ENCODE measurements at places on chromosomes 6 and 20.

DNA sequence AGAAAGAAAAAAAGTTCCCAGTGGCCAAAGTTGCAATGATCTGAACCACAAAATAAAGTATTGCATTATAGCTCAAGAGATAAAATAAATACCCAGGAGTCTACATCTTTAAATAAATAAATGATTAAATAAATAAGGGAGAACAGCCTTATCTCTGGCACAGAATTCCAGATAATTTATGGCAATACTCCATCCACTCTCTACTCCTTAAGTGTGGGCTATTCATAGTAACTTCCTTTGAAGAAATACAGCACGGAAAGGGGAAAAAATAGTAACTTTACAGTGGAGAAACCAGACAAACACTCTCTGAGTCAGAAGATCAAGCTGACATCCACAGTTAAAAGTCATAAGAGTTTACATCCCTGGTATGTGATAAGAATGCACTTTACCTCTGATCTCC is 11.6 kb downstream of the AURKA start:
- no peak for DNase-seq

DNA sequence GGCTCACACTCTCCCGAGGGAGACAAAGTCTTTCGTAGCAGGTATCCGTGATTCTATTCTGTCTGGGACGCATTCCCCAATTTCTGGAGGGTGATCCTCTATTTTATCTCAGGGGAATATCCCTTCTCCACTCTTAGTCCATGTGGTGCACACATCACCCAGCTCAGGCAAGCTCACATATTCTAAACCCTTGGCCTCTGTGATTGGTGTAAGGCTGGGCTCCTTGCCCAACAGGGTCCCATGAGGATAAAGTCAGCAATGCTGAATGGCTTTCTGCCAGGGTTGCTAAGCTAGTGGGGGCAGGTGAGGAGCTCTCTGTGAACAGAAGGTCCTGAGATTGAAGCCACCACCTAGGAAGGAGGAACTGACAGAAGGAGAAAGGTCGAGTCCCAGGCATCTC is 137.2 kb downstream of the CDH26 start:
- no peak for DNase-seq

DNA sequence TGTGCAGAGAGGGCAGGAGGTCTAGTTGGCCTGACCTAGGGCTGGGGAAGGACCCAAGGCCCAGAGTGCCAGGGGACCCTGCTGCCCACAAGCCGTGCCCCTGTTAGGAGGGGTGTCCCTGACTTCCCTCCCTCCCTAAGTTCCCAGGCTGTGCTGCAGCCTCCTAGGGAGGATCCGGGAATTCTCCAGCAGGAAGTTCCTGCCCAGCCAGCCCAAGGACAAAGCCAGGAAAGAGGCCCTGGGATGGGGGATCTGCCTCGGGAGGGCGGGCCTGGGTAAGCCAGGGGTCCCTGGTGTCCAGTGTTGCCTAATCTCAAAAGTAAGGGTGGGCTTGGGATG is 9.3 kb upstream of the BAK1 start:
- no peak for DNase-seq

DNA sequence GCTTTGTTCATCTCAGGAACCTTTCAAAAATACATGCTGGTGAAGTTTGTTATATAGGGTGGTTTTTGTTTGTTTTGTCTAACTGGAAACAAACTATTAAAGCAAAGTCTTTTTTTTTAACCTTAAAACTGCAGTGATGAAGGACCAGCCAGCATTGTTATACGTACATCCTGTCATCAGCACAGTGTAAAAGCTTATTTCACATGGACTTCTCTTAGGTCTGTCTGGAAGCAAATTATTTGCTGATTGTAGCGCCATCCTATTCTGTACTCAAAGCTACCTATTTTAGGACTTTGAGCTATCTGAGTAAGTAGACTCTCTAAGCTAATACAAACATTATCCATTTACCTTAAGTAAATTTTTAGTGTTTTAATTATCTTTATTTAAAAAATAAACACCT is 61.7 kb downstream of the SNX9 start:
- DNase-seq: no peak

DNA sequence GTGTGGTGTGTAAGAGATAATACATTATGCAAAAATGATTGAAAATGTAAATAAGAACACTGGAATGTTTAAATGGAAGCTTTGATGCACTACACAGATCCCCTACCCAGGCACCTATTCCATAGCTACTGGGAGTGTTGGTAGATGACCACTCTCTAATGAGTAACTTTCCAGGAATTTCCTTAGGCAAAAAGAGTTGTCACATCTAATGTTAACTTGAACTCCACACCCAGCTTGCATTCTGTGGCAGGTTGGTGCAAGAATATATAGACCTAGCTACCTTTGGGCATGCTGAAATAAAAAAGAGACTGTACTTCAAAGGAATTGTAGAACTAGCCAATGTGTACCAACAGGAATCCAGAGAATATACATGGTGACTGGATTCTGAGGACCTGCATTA is 1254.2 kb upstream of the EYS start:
- no peak for DNase-seq

- no peak for DNase-seq
Observed at GRCh38 chr6:26118999-26119398, 31.8 kb downstream of the HFE start.

- no peak for DNase-seq
Observed at GRCh38 chr6:47836639-47837038, 54.8 kb downstream of the OPN5 start.

DNA sequence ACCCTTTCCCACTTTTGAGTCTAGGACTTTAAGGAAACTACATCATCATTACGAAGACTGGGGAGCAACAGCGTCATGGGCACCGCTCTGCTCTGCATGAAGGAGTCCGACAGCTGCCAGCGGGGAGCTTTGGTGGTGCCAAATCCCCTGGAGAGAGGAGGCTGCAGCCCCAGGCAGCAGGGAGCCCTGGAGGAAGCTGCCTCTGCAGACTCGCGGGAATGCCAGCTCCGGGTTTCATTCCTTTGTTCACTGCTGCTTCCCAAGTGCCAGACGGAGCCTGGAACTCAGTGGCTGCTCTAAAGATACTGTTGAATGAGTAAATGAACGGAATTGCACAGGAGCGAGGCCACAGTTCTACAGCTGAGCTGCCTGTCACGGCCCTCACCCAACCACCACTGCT is 196.5 kb upstream of the THBS2 start:
- DNase-seq: no peak

DNA sequence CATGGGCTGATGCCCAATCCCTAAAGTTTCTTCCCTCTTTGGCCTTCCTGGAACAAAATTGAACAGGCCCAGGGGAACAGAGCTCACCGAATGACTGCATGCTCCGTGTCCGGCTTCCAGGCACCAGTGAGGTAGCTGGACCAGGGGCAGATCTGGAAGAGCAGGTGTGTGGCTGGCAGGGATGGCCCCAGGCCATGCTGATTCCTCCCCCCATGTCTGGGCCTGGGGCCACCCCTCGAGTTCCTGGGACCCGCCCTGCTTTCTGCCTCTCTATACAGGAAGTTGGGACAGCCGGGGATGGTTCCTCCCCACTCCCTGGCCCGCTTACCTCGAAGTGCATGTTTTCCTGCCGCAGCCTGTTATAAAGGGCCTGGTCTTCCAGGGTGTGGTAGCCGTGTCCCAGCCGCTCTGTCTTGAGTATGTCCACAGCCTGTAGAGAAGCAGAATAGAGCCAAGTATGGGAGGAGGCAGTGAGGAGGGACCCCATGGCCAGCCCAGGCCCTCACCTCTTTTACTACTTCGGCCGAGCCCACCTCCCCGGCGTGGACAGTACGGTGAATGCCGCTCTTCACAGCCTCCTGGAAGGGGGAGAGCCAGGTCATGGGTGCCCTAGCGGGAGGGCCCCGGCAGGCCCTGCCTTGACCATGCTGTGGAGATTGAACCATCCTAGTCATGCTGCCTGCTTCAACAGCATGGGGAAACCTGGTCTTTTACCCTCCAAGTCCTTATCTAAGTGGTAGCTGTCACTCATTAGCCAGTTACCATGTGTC is 28.8 kb downstream of the ADA start:
- no peak for DNase-seq

DNA sequence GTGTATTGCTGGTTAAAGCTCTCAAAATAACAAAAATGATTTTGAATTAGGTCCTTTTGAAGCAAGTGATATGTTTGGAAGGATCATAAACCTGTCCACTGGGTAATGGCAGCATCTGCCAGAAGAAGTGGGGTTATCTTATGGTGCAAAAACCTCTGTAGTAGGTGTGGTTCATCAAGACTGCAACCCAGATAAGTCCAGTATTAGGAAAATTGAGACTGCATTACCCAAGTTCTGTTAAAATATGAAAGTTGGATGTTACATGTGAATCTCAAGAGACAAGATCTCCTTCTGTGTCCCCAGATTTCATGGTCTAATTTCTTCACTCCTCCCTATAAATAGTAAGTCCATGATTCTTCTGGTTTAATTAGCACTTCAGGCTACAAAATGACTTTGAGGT is 59.4 kb downstream of the RPRD1B start:
- no peak for DNase-seq

DNA sequence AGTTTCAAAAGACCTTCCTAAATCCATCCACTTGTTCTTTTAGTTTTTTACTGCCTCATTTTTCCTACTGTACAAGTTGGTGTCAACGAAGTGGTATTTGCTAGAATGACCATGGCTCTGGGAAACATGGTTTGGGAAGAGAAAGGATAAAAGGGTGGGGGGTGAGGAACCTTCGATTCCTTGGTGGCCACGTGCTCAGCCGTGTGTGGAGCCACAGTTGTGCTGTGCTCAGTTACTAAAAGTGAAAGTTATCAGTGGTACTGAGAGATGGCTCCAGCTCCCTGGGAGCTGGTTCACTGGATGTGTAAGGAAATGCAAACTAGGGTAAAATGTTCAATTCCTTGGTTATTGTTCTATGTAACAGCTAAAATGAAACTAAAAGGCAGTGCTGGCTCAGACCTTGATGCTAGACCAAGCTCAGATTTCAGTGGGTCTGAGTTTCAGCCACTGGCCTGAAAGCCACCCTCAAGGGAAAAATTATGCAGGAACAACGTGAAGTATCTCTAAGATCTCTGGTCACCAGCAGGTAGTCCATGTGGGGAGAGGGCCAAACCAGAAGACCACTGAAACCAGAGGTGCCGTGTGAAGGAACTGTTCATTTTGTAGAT is 7.4 kb upstream of the SLC22A2 start:
- DNase-seq: no peak

DNA sequence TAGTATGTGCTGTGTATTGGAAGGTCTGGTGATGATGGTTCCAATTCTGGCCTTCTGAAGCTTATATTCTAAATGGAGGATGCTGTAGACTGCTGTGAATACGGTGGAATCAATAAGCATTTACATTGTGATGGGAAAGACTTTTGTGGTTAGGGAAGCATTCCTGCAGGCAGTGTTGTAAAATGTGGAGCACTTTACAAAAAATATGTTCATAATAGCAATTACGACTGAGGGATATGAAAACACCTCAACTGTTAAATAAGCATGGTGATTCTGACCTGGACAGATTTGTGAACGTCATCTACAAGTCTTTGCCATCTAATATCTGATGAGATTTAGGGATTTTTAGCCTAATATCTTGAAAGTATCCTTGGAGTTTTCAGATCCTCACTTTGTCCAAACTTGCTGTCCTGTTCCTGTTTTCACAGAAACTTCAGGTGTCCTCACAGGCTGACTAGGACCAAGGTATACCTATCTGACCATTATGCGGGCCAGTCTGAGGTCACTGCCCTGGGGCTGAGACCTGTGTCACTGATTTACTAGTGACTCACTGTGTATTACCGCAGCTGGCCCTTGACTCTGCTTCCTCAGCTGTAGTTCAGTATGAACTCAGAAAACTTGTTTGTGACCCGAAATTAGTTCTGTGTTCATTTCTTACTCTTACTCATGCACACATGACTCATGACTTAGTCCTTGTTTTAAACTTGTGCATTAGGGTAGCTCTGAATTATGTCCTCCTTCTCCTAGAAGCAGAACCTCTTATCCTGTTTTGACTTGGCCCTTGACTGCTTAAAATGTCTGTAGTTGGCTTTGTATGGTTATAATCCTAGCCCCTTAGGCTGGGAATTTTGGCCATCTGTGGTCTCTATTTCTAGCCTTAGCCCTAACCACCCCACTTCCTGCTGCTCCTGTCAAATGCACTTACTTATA is 343.0 kb downstream of the CDKAL1 start:
- no peak for DNase-seq

DNA sequence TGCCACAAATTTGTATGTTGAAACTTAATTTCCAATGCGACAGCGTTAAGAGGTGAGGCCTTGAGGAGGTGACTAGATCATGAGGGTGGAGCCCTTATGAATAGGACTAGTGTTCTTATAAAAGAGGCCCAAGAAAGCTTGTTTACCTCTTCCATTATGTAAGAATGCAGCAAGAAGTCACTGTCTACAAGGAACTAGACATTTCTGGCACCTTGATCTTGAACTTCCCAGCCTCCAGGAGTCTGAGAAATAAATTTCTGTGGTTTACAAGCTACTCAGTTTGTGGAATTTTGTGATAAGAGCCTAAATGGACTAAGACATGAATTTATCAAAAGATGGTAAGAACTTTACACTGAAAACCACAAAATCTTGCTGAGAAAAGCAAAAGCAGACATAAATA is 173.6 kb upstream of the SGK1 start:
- no peak for DNase-seq

- no peak for DNase-seq
Observed at GRCh38 chr20:52880997-52881396, 91.2 kb upstream of the TSHZ2 start.

DNA sequence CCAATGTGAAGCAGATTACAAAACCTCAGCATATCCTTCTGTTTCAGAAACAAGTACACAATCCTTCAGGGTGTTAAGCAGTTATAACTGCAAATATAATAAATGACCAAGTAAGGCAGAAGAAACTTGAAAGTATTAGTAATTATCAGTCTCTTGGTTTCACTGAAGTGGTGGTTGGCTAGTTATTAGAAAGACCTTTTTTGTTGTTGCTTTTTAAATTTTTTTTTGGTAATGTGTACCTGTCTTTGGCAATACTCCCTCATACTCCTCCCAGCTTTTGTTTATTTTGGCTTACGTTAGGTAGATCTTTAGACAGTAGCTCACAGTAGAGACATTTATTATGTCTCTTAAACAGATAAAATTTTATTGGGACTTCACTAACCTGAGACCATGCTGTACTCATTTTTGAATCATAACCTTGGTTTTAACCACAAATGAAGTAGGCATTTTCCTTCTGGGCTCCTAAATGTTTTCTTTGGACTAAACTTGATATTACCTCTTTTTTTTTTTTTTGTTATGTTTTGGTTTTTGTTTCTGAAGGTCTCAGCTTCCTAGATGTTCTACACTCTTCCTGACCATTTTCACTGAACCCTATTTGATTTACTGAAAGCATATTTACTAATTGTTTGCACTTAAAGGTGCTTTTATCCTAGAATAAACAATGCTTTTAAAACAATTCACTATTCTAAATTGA is 6.4 kb downstream of the CD2AP start:
- DNase-seq: no peak

DNA sequence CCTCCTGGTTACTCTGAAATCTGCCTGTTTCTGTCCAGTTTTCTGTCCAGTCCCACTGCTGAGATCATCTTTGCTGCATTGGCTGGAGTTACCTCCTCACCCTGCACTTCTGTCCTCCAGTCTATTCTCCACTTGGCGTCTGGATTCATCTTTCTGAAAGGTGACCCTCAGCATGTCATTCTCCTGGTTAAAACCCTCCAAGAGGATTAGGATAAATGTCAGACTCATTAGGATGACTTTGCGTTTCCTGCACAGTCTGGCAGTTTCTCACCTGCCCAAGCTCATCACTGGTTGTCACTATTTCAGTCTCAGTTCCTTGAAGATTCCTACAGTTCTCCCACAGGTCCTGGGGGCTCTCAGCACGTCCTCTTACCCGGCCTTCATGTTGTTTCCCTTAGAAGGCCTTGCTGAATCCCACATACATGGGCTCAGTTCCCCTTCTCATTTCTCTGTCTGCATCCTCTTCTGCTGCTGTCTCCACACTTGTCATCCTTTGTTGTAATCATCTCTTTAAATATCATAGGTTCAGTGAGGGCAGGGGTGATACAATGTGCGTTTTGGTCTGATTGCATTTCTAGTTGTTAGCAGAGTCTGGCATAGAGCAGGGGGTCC is 374.8 kb downstream of the QKI start:
- no peak for DNase-seq

Data from stimulated activated CD8-positive, alpha-beta memory T cell treated with anti-CD3 and anti-CD28 coated beads, Interleukin-7, amount 100 ng/mL, for 24 hours (primary cell).